Esophagus squamous epithelium (tissue), 5 donors: ENCODE measurements at places on chromosomes 7 and 10.

DNA sequence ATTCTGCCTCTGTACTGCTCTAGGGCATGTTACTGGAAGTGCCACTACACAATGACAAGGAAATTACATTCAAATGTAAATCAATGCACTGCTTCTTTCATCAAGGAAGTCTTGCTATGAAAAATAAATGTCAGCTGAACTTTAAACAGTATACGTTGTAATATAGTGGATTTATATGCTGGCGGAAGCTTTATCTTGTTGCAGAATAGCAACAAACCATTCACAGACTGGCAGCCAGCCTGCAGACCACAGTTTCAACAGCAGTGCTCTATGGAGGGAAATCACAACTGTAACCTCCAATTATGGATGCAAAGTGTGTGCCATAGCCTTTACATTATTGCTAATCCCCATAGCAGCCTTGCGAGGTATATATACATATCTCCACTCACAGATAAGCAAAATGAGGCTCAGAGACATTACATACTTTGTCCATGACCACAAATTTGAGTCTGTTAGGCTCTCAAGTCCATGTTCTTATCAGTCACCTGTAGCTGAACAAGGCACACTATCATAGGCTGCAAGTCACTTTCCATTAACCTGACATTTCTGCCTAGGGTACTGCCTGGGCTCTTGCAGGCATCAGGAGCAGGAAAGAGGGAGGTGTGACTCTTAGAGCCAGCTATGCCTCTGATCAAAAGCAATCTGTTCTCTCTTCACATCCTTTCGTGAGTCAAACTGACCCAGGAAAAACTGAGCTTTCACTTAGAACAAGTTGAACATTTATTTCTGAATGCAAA is 22.6 kb downstream of the COL28A1 start:
- DNase-seq, result no peak

- DNase-seq, result no peak
These were observed 4.0 kb downstream of the GPR15LG start for GRCh38 chr10:84177541-84178141.

- no peak for DNase-seq
These were observed 18.8 kb upstream of the SMNDC1 start for GRCh38 chr10:110323503-110323902.

GRCh38 chr10:75304741-75305390 is 69.1 kb upstream of the COMTD1 start:
- no peak for DNase-seq

GRCh38 chr10:549391-549790 is 140.1 kb downstream of the DIP2C start:
- no peak for DNase-seq

DNA sequence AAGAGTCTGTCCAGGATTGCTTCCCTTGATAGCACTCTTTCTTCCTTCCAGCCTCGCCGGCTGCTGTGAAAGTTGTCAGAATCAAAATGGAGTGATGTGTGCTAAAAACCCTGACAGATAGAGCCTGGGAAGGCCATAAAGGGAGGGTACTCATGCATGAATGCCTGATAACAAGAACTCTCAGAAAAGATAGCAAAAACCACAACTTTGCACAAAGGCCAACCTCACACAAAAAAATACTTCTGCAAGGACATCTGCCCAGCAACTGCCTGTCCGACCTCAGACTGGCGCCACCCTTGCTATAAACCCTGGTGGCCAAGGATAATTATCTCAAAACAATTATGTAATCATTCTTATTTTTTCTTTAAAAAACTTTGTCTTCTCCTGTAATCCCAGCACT is 133.2 kb upstream of the SVIL start:
- DNase-seq, result no peak

GRCh38 chr10:3421537-3422257 is 249.1 kb upstream of the PITRM1 start:
- no peak for DNase-seq

DNA sequence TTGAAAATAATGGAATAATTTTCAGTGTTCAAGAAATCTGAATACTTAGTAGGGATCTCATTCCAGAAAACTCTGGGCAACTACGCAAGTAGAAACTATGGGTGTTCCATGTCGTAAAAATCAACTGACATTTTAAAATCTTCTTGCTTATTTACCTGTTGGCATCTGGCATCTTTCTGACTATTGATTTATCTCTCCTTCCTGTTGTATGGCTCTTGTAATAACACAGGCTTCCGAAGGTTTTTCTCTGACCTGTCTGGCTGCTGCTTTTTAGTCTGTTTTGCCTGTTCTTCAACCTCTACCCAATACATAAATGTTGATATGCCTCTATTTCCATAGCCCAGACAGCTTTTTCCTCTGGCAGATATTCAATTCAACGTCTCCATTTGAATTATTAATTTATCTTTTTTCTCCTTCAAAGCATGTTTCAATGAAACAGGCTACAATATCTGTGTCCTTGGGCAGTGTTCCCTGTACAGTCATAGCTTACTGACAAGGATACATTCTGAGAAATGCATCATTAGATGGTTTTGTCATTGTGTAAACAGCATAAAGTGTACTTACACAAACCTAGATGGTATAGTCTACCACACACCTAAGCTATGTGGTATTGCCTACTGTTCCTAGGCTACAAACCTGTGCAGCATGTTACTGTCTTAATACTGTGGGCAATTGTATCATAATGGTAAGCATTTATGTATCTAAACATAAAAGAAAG is 105.9 kb upstream of the ETV1 start:
- no peak for DNase-seq

DNA sequence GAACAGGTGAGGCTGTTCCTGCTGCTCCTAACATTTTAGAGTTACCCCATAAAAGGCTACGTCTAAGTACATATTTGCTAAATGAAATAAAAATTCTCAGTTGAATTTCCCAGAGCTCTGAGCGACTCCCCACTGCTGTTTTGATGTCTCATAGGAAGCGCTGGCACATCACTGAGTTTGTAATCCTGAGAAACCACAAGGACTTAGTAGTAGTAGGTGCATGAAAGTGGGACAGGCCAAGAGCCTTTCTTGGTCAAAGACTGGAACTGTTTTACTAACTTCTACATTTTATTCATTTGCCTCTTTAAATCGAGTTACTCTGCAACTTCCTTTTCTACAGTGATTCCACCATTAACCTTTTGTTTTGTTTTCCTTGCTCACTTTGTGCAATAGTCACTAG is 85.9 kb downstream of the XPNPEP1 start:
- DNase-seq, result no peak

- no peak for DNase-seq
These were observed 91.9 kb downstream of the PAXIP1 start for GRCh38 chr7:154910977-154911376.

DNA sequence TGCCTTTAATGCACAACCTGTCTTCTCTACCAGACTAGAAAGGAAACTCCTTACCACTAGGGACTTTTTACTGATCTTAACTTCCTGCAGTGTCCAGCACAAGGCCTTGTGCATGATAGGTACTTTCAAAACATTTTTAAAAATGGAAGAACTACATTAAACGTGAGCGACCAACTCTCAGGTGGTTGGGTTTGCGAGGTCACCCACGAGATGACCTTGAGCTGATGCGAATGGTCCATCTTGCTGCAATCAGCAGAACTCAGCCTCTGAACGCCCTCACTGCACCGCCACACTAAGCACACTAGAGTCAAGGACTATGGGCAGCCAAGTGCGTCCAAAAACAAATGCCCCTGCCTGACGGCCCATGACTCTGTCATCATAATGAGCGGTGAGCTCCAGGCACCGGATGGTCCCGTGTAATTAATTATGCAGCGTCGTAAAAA is 34.9 kb upstream of the PTF1A start:
- DNase-seq, result no peak

GRCh38 chr7:154409703-154410311 is 357.6 kb downstream of the DPP6 start:
- no peak for DNase-seq

DNA sequence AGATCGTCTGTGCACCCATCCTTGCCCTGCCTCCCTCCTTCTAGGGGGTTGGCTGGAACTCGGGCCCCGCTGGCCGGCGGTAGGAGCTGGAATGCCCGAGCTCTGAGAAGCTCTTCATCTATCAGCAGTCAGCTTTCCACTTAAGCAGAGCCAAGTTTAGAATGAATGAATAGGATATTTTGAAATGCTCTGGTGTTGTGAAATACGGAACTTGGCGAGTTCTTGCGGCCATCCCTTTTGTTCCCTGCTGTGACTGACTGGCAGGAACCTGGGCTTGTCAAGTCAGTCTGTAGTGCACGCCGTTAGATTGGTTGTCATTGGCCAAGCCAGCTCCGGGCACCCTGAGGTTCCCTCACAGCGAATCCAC is 33.3 kb downstream of the FOXK1 start:
- no peak for DNase-seq

- no peak for DNase-seq
These were observed 31.7 kb downstream of the TFPI2 start for GRCh38 chr7:93858857-93859256.

DNA sequence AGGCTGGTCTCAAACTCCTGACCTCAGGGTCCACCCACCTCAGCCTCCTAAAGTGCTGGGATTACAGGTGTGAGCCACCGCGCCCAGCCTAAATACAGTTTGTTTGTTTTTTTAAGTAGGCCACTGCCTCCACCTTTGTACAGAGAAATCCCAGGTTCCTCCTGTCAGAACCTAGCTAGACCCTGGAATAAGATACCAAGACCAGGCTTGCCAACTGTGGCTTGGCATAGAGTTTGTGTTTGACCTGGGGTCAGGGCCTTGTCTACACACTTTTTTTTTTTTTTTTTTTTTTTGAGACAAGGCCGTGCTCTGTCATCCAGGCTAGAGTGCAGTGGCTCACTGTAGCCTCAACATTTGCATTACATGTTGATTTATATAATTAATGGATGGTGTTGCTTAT is 34.3 kb upstream of the DNAH11 start:
- no peak for DNase-seq

GRCh38 chr10:71569775-71570588 is 149.6 kb downstream of the C10orf105 start:
- no peak for DNase-seq

GRCh38 chr7:123096976-123097375 is 101.5 kb upstream of the TAS2R16 start:
- DNase-seq, result no peak

GRCh38 chr7:66804001-66804400 is 63.5 kb downstream of the RABGEF1 start:
- DNase-seq, result no peak

GRCh38 chr10:118148247-118148646 is 101.5 kb upstream of the RAB11FIP2 start:
- DNase-seq, result no peak

DNA sequence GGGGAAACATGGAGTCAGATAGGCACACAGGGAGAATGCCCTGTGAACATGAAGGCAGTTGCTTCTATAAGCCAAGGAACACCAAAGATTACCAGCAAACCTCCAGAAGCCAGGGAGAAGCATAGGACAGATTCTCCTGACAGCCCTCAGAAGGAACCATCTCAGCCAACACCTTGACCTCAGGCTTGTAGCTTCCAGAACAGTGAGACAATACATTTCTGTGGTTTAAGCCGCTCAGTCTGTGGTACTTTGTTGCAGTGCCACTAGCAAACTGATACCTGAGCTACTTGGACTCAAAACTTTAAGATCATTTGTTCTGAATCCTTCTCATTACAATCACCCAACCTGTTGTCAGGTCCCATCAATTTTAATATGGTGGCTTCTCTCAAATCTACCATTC is 31.2 kb downstream of the ABLIM1 start:
- no peak for DNase-seq

- no peak for DNase-seq
These were observed 98.2 kb downstream of the FANK1 start for GRCh38 chr10:125994601-125995000.

GRCh38 chr7:1970895-1971294 is 261.9 kb downstream of the MAD1L1 start:
- no peak for DNase-seq

DNA sequence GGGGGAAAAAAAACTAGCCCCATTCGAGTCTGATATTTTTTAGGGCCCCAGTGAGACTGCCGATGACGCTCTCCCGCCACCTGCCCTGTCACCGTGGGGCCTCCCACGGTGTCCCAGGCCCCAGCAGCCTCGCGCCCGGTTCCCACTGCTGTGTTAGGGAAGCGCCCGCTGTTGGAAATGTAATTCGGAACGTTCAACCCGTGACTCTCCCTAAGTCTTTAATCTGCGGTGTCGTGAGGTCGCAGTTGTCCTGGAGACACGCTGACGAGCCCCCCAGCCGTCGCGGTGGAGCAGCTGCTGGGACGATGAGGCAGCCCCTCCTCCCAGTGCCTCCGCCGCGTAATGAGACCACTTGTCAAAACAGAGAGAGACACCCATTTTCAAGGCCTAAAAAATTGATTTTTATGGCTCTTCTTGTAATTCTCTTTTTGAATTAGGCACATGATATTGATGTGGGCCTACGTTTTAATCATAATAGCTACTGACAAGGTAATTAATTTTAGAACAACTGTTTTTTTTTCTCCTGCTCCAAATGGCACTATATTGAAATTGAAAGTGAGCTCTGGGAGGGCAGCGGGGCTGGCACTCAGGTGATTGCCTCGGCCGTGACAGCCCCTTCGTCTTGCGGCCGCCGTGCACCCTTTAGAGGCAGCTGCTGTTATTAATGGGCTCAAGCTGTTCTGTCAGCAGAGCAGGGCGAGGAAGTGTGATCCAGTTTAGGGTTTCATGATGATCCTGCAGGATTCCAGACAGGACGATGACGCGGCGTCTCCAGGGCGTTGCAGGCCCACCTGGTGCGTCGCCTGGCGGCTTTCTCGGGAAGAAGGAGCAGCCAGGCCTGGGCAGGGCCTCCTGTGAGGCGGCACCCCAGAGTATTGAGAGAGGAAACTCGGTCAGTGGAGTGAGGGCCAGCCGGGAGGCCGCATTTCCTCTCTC is 63.3 kb downstream of the NKX6-2 start:
- DNase-seq, result no peak

DNA sequence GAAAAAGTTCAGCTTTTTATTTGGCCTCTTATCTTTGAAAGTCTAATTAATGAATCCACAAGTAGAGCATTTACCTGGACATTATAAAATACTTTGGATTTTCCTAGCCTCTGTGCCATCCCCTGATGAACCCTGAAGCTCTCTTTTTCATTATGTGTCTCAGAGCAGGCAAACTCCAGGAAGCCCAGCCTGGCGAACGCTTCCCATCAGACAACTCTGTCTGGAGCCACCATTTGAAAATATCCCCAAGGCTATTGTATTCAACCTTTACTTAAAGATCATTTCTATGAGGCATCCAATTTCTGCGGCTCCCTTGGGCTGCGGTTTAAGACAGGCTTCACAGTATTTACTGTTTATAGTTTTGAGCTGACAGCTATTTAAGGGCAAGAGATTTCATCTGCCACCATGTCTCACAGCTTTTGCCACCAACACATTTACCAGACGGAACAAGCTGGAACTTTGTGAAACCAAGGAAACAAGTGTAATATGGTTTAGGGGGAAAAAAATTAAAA is 257.2 kb upstream of the GLI3 start:
- no peak for DNase-seq
